BJ (cell line): ENCODE measurements at places on chromosomes 13 and 19.

DNA sequence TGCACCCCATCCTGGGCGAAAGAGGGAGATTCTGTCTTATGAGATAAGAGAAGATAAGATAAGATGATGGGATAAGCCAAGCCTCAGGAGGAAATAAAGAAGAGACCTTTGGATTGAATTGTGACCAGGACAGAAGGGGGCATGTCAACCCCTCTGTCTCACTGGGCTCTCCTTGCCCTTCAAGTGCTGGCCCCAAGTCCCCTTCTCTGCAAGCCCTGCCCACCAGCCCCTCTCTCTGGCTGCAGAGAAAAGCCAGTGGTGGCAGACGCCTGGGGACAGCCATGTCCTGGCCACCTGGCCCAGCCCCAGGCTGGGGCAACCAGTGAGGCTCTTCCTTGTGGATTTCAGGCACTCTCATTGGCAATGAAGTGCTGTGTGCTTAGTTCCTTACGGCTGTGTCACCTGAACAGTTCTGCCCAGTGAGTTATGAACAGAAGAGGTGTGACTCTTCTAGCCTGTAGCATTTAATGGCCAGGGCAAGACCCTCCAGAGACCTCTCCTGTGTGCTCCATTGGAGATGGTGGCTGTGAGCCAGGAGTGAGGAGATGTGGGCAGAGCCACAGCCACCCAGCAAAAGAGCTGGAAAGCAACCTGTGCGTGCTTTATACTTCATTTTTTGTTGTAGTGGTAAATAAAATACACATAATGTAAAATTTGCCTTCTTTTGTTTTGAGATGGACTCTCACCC is 6.1 kb upstream of the BTBD2 start:
- no peak for DNase-seq

- no peak for DNase-seq
Measured at GRCh38 chr19:28196961-28197360, 1016.0 kb downstream of the UQCRFS1 start.

- DNase-seq: no peak
Measured at GRCh38 chr19:52653161-52653560, 15.0 kb upstream of the ZNF83 start.

DNA sequence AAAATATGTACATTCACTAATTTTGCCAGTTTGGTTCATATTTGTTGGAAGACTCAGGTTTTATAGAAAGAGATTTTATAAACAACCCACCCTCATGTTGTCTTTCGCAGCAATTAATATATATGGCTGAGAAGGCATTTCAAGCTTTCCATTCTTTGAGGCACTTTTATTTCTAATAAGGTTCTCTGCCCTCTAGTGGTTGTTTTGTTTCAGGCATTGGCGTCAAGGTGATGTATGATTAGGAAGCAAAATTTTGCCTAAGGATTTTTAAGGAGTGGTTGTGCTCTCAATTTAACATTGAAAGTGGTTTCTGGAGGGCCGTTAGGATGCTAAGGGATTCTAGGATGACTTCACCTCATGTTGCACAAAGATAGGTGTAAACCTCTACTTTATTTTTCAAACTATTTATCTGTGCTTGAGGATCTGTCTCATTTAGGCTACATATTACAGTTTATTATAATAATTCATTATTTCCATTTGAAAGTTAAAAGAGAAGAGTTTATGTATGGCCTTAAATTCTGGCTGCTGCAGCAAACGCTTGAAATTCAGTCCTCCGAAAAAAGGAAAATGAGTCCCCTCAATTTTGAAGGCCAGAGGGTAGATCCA is 35.9 kb downstream of the OXGR1 start:
- no peak for DNase-seq

- no peak for DNase-seq
Measured at GRCh38 chr13:109468123-109468522, 318.3 kb downstream of the IRS2 start.

DNA sequence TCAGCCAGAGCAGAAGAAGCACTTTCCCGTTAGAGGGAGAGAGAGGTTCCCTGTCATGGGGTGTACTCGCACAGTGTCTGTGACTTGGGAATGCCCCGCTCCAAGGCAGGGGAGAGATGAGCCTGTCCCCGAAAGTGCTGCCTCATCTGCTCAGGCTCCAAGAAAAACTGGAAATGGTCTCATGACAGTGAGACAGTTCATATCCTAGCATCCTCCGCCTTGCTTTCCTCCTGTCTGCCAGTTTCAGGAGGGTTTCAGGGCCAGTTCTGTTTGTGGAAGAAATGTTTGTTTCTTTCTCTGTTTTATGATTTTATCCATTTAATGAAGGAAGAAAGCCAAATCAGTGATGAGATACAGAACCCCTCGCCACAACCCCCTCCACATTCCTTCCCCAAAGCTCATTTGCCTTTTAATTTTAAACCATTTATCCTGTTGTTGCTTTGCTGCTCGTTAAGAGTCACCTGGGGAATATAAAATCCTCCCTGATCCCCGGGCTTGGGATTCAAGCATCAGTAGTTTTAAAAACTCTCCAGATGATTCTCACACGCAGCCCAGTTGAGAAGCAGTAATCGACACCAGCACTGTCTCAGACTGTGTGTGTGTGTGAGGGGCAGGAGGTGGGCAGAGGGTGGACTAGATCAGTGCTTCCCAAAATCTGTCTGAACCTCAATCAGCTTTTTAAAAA is 144.6 kb upstream of the UBL3 start:
- no peak for DNase-seq

DNA sequence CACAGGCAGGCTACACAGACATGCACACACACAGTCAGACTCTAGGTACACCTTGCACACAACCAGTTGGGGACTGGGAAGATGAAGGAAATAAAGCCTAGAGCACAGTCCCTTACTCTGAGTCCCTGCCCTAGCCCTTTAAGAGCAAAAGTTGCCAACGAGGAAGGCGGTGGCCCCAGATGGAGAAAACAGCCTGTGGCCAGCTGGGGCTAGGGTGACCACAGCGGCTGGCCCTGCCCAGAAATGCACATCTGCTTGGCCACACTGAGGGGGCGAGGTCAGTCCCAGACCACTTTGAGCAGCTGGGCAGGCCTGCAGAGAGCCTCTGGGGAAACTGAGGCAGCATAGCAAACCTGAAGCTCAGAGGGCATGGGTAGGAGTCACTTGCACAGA is 52.3 kb downstream of the PTPRS start:
- DNase-seq: no peak

GRCh38 chr13:101654883-101655282 is 202.4 kb downstream of the ITGBL1 start:
- DNase-seq: no peak

DNA sequence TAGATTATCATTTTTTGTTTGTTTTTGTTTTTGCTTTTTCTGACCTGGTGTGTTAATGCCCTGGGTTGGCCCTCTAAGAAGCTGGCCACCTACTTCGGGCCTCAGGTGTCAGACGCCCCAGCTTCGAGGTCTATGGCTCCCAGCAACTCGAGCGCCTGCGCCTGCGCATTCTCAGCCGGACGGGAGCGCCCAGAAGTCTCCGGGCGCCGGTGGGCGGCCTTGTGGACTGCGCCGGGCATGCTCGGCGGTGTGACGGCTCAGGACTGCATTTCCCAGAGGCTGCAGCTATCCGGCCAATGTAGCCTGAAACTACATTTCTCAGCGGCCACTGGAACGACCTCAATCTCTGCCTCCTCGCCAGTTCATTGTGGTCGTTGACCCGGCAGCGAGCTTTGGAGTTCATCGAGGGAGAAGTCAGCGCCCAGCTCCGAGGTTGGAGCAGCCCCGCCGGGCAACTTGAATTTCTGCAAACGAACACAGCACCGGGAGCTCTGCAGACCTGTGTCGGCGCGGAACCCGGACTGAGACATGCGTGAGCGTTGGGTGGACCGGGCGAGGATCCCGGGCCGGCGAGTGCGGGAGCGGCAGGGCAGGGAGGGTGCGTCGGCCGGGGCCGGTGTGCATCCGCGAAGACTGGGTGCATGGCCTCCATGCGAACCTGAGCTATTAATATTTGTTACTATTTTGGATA is at the start of gene ZNF30:
Gene ZNF30, plus strand, starts transcription at position 219 of the 691 bp plus-strand sequence. CDS start 3,045 bp downstream, outside the sequence.
- DNase-seq: peak; percentile 58

- DNase-seq: peak; percentile 29
Measured at GRCh38 chr13:100235311-100235901, 146.5 kb downstream of the PCCA start.

DNA sequence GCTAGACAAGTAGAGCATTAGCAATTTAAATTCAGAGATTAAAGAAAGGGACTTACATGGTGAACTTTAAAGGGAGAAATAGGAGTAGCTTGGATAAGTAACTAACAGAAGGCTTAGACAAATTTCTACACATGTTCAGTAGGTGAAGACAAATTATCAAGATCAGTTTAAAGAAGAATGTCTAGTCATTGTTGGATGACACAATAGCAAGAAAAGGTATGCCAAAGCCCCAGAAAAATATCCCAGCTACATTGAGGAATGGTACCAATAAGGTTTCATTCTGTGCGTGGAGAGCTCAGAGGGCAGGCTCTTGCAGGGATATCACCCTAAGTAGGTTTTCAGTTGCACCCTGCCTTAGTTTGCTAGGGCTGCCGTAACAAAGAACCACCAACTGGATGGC is 3.5 kb upstream of the STK24 start:
- no peak for DNase-seq
